ENCODE measurements at places on chromosomes 2 and 18.

DNA sequence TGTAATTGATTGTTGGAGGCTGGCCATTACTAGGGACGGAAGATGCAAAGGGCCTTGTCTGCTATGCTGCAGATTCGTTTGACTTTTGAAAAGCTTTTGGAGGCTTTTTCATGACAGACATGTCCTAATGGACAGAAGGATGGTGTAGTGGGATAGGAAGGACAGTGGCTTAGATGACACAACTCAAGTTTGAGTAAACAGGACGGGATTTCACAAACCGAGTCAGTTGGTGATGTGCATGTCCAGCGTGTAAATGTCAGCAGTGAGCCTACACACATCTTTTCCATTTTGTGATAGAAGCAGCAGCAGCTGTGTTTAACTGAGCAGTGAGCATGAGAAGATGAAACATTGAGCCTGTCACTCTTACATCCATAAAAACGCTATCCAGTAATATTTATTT is 76.0 kb downstream of the NCK2 start:
- no peak for DNase-seq

DNA sequence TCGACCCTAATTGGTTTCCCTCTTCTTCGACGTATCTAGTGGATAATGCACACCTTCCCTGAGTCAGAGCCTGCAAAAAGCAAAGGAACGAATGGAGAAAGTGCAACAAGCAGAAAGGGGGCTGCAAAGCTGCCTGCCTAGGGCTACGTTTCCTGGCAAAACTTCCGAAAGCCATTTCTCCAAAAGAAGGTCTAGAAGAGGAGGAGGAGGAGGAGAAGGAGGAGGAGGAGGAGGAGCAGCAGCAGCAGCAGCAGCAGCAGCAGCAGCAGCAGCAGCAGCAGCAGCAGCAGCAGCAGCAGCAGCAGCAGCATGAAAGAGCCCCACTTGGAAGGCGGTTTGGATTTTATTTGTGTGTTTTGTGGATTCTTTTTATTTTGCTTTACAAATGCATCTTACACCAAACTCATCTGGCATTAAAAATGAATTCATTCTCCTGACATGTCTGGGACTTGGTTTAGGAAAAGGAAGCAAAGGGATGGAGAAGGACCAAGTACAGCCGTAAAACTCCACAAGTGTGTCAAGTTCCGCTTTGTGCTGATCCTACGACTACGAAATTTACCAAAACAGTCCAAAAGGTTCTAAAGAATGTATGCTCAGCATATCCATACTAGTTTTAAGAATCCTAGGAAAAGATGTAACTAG is 2.0 kb downstream of the TCF4 start:
- DNase-seq = no peak

GRCh38 chr2:231457101-231457500 is 7.2 kb downstream of the NCL start:
- no peak for DNase-seq

GRCh38 chr2:149410701-149411484 is 80.5 kb downstream of the LYPD6 start:
- DNase-seq = peak; percentile 16

DNA sequence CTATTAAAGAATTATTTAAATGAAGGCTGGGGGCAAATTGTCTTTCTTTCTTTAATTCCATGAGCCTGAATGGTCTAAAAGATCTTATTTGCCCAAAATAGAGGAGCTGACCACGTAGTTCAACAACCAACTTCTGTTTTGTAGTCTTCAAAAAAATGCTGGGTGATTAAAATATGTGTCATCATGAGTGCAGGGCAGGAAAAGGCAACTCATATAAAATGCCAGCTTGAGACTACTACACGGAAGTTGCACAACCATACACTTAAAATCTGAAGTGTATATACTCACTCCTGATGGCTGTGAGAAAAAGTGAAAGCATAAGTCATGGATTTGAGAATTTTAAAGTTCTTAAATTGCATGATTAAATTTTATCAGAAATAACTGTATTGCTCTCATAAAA is 210.9 kb downstream of the DYM start:
- peak; percentile 16 for DNase-seq

DNA sequence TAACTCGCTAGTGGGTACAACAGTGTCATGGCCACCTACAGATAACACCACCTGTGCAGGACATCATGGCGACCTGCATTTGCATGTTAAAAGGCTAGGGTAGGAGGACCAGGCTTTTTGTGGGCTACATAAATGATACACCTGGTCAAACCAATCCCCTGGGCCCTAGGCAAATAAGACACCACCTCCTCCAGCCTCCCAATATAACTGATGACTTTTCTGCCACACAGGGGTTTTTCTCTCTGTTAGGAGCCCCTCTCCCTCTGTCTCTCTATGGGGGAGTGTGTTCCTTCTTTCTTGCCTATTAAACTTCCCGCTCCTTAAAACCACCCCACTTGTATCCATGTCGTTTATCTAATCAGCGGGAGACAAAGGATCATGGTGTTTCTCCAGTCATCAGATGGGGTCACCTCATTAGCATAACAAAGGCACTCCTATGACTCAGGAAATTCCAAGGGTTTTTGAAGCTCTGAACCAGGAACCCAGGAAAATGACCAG is 10.8 kb upstream of the BUB1 start:
- no peak for DNase-seq

- no peak for DNase-seq
Measured at GRCh38 chr18:49707599-49707998, 105.7 kb downstream of the ACAA2 start.

DNA sequence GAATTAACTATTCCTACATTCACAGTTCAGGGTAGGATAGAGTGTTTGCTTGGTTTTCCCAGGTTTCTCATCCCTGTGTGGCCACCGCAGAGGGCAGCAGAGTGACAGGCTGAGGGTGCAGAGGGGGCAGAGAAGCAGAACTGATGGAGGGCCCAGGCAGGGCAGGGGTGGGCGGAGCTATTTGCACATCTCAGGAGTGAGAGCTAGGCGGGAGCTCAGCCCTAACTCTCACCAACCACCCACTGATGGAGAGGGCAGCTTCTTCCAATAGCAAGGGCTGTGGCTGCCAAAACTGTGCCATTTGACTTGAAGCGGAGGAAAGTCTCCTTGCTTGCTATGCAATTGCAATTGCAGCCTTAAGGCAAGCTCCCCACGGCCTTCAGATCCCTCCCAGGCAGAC is 12.0 kb upstream of the DARS1 start:
- no peak for DNase-seq

GRCh38 chr18:29321561-29321960 is 1144.6 kb upstream of the CDH2 start:
- no peak for DNase-seq

GRCh38 chr2:36857713-36858112 is 108.6 kb downstream of the STRN start:
- no peak for DNase-seq

DNA sequence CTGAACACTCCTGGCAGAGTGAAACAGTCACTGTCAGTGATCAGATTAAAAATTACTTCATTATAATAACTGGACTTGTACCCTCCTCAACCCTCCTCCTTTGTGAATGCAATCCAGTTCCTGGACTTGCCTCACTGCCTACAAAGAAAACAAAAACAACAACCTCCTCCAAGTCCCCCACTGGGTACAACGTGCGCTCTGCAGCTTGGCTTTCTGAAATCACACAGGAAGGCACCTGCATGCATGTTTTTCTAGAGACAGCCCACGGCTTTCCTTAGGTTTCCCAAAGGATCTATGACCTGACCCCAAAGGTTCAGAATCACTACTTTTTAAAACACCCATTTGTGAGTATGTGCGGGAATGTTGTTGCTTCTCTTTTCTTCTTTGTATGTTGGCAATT is 61.4 kb upstream of the TUBA3E start:
- no peak for DNase-seq

- DNase-seq = no peak
Measured at GRCh38 chr18:58412844-58413666, 215.8 kb downstream of the ALPK2 start.

DNA sequence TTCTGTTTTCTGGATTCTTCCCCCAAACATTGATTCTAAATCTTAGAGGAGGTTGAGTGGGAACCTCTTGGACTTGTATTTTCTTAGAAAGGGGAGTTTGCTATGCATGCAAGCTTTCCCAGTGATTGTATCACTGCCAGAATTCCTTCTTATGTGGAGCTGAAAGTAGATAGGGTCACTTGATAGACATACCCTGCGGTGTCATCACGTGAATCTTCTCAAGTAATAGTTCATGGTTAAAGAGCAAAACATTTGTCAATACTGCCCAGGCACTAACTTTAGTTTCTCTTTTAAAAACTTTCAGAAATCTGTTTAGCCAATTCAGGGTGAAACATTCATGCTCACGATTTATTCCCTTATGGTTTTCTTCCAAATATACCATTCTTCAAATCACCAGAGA is 6.4 kb downstream of the PMAIP1 start:
- no peak for DNase-seq

DNA sequence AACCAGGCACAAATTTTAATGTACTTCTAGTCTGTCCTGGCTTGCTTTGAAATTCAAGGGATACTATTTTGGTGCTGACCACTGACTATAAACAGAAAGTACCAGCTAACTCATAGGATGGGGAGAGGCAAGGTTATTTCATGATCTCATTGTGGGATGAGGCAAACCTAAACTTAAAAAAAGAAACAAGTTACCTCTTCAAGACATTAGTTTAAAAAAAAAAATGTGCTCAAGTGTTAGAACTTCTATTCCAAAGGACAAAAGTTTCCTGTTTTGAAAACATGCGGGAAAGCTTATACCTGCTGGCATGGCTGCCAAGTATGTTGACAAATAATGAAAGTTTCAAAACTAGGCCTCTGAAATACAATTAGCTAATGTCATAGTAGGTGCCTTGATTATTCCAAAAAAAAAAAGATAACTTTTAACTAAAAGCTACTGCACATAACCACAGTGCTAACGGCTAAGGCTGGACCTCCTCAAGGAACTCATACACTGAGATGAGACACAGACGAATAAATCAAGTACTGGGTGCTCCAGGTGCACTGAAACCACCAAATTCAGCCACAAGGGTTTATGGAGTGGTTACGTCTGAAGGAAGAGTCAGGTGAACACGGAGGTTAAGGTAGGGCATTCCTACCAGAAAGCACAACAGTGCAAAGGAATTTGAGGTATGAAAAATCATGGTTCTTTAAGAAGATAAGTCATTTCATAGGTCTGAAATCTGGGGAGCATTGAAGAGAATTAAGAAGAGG is 38.1 kb downstream of the TMEM131 start:
- DNase-seq = no peak

GRCh38 chr2:236862961-236863728 is 222.5 kb upstream of the COPS8 start:
- DNase-seq = no peak

- no peak for DNase-seq
Measured at GRCh38 chr2:104384961-104385360, 469.0 kb upstream of the POU3F3 start.

GRCh38 chr18:78779996-78780718 is 199.5 kb upstream of the SALL3 start:
- no peak for DNase-seq

DNA sequence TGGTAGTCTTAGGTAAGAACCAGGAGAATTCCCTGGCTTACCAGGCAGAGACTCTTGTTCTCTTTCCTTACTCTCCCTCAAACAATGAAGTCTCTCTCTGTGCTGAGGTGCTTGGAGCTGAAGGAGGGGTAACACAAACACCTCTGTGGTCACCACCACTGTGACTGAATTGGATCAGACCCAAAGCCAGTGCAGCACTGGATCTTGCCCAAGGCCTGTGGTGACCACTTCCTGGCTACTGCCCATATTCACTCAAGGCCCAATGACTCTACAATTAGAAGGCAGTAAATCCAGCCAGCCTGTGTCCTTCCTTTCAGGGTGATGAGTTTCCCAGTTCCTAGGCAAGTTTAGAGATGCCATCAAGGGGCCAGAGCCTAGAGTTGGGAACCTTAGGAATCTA is 706.8 kb downstream of the SLC4A3 start:
- no peak for DNase-seq

DNA sequence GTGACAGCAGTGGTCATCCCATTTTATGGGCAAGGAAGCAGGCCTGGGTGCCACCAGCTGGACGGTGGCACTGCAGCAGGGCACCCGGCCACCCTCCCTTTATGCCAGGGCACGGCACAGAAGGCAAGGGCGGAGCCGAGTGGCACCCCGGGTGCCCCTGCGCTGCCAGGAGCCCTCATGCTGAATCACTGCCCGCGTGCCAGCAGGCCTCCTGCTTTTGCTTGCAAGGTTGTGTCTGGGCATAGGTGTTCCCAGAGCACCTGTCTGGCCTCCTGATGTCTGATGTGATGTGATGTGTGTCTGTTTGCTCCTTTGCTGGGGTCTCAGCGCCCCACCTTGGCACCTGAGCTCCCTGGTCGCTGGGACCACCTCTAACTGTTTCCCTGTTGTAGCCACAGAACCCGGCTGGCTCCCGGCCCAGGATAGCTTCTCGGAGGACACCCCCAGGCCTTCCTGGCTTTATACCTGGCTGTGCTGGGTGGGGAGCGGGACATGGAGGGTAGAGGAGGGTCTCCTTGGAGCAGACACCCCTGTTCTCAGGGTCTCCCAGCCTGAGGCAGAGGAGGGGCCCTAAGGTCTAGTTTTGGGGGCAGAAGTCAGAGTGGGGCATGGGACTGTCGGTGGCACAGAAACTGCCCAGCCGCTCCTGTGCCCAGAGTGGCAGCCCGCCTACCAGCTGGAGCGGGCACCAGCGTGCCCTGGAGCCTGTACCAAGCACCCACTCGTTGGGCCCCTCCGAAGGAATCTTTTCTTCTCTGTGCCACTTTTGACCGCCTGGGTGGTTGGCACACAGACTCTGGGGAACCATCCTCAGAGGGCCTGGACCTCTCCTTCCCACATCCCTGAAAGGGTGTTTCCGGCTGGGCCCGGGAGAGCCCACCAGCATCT is 3.6 kb downstream of the GPC1 start:
- DNase-seq = no peak

DNA sequence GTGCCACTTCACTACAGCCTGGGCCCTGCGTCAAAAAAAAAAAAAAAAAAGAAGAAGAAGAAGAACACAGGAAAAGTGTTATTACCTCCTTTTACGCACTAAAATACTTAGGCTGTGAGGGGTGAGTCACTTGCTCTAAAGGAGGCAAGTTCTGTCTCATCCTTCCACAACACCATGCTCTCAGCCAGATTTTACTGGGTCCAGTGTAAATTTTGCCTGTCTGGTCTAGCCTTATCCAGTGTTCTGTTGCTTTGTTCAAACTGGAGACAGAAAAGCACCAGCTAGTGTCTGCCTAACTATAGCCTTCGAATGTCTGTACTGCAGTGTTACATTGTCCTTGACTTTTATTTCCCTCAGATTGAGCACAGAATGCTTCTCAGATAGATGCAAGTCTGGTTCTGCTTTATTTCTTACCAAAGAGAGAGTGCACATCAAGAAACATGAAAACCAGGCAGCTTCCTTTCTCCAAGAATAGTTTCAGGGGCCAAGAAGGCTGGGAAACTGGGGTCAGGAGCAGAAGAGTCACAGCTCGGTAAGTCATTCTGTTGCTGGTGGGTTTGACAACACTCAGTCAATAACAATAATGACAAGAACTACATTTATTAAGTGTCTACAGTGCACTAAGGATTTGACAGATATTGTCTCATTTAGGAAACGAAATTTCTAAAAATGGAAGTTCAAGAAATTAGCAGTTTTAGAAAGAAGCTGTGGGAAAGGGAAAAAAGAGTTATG is 3.1 kb upstream of the MSGN1 start:
- no peak for DNase-seq

Data from NCI-H460 (cell line).